ENCODE measurements at places on chromosomes 1 and 21.

DNA sequence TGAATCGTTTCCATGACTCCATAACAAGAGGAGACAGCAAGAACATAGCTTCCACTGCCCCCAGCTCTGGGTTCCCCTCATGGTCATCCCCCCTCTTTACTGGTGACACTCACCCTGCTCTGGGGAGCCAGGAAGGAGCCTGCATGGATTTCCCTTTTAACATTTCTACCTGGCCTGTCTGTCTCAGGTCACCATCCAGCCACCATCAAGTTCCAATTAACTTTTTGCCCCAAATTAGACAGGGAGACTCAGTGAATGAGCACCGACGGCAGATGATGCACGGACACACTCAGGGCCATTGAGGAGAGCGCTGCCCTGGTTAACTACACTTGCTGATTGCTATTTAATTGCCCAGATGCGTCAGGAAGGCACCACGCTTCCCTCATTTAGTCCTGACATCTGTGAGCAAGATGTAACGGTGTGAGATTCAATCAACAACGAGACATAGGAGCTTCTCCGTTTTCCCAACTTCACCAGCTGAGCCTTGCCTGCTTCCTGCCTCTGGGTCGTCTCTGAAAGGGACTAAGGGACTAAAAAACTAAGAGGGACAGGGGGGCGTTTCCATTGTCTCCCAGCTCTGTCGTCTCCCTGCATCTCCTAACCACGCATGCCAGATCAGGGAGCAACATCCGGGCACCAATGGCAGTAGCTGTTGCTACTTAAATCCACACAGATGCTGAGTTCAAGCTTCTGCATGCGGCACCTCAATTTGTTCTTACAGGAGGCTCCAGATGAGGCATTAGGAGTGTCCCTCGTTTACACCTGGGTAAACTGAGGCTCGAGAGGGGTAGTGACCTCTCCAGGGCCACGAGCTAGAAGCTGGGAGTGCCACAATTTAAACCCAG is 426.7 kb downstream of the NPHP4 start:
- no peak for DNase-seq

DNA sequence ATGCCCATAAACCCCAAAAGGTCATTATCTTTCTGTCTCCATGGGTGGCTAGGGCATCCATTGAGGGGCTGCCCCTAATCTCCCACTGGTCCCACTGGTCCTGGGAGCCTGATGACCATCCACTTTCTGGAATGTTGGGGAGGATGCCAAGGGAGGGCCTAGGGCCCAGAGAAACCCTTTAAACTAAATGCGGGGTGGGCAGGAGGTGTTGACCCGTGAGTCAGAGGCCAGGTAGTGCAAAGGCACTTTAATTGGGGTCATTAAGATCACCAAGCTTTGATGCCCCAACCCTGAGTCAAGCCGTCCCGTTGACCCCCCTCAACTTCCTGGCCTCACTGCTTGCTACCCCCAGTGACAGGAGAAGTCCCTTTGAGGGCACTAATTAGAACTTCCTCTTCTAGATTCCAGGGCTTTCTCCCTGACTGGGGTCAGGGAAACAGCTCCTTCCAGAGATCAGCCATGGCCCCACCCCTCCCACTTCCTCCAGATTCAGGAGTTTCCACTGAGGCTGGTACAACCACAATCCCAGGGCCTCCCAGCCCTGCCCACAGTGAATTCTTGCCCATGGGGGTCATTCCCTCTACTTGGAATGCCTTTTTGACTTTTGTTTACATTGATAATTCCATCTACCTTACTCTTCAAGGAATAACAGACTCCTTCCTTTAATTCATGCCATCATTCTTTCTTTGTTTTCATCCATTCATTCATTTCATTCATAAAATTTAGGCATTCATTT is 15.5 kb upstream of the SERINC2 start:
- DNase-seq = no peak

DNA sequence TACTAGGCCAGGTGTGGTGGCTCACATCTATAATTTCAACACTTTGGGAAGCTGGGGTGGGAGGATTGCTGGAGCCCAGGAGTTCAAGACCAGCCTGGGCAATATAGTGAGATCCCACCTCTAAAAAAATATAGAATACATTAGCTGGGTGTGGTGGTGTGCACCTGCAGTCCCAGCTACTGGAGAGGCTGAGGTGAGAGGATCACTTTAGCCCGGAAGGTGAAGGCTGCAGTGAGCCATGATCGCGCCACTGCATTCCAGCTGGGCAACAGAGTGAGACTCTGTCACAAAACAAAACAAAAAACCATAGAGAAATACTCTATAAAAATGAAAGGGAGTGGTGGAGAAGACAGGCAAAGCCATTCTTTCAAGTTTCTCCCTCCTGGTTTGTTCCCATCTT is 62.1 kb downstream of the EYA3 start:
- DNase-seq = no peak

- DNase-seq = no peak
Observed at GRCh38 chr21:24826822-24827221, 780.5 kb downstream of the MRPL39 start.

GRCh38 chr1:91697416-91697815 is 188.5 kb downstream of the TGFBR3 start:
- no peak for DNase-seq

- no peak for DNase-seq
Observed at GRCh38 chr1:53766194-53766742, 27.3 kb upstream of the GLIS1 start.
